ENCODE measurements at places on chromosomes 2 and 18. TPM values are rescaled to one million over a fixed set of nuclear protein-coding genes. Genes with fewer than 3 reads are reported as not detected.

DNA sequence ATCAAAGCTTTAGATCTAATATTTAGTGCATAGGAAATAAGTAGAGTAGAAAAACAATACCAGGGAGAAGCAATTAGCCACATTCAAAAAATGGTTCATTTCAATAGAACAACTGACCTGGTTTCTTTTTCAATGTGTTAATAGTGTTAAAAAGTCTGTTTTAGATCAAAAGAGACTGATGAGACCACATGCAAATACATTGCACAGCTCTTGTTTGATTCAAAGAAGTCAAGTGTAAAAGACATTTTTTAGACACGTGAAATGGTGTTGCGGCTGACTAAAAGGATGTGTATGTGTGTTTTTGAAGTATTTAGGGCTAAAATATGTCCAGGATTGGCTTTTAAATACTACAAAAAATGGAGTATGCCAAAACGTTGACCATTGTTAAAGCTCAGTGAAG, 1.2 kb upstream of the AOX1 start:
- no peak overlapping the region for H3K4me3 ChIP-seq
- H3K27ac ChIP-seq, result no peak overlapping the region
- H3K4me1 ChIP-seq, result peaks cover 10% of the 10 kb centered on the region
- peaks cover 3% of the 10 kb centered on the region for H3K27me3 ChIP-seq
- H3K36me3 ChIP-seq, result peaks cover 5% of the 10 kb centered on the region

- DNase-seq, result no peak
- no peak overlapping the region for H3K4me3 ChIP-seq
- H3K4me1 ChIP-seq, result no peaks in the 10 kb centered on the region
- no peaks in the 10 kb centered on the region for H3K36me3 ChIP-seq
These were observed 85.8 kb downstream of the PLCL1 start for GRCh38 chr2:197890168-197890567.

DNA sequence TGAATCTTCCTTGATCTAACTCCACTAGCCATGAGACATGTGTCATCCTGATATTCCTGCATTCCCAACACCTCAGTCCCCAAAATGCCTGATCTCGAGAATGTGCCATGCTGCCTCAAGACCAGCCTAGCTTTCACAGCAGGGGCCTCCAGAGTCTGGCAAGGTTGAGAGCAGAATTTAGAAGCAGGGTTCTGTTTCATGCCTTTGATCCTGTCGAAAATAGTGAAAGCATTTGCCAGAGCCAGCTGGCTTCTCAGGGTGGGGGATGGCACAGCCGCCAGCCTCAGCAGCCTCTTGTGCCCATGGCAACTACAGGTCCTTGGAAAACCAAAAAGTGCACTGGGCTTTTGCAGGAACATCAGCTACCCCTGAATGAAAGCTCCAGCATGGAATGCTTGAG, 143.5 kb downstream of the RTN4 start:
- no peak overlapping the region for H3K27ac ChIP-seq
- H3K4me3 ChIP-seq, result no peak overlapping the region
- H3K36me3 ChIP-seq, result no peaks in the 10 kb centered on the region
- peaks cover 12% of the 10 kb centered on the region for H3K4me1 ChIP-seq

DNA sequence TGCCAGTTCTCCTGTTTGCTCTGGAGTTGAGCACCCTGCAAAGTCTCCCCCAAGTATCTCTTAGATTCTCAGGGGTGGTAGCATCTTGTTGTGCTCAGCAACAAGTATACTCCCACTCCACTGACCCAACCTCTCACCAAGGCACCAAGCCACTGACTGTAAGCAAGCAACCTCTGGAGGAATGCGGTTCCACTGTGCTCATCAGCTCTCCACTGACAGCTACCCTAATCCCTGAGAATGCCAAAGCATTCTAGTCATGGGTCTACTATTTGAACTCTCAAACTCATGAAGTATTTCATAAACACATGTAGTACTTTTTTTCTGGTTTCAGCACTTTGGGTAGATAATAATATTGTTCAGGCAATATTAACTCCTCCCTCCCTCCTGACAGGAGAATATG, 170.0 kb downstream of the EPHA4 start:
- H3K27ac ChIP-seq, result no peak overlapping the region
- H3K4me1 ChIP-seq, result peaks cover 4% of the 10 kb centered on the region
- no peak for DNase-seq
- peaks cover 4% of the 10 kb centered on the region for H3K36me3 ChIP-seq
- peaks cover 8% of the 10 kb centered on the region for H3K27me3 ChIP-seq
- H3K4me3 ChIP-seq, result no peak overlapping the region

CTDSP1 gene
- 92.5 TPM for total RNA-seq

GRCh38 chr2:107305966-107306365, 420.0 kb upstream of the ST6GAL2 start:
- no peak overlapping the region for H3K4me3 ChIP-seq
- no peaks in the 10 kb centered on the region for H3K27me3 ChIP-seq

- peaks cover 3% of the 10 kb centered on the region for H3K4me1 ChIP-seq
- peaks cover 22% of the 10 kb centered on the region for H3K27me3 ChIP-seq
- no peak for DNase-seq
- no peaks in the 10 kb centered on the region for H3K36me3 ChIP-seq
- no peak overlapping the region for H3K27ac ChIP-seq
These were observed 336.5 kb downstream of the TNS1 start for GRCh38 chr2:217666338-217666737.

DNA sequence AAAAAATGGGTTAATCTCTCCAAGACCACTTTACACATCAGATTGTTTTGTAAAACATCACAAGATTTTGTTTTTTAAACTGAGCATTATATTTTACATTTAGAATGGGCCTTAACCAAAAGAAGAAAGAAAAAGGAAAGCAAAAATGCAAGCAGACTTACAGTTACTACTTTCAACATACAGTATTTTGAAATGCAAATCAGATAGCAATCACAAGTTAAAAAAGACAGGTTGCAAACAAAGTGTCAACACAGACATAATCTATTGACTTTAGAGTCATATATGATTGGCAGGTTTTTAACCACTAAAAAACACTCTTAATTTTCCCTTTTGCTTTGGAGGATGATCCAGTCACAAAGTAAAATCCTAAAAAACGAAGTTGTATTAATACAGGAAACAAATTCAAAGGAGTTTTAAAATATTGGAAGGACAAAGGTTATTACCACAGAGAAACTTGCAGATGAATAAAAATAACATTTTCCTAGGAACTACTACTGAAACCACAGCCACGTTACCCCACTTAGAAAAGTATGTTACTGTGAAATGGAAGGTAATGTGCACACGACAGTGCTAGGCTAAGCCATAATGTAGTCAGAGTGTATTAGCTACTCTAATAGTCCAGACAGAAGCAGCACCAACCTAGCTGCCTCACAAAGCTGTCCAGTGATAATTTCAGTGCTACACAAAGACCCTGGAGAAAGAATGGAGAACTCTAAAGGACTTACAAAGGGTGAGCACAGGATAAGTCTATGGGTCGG, 22.9 kb downstream of the DARS1 start:
- H3K36me3 ChIP-seq, result peaks cover 20% of the 10 kb centered on the region
- H3K27ac ChIP-seq, result peak overlapping the region; percentile 81
- peak overlapping the region; percentile 35 for H3K4me3 ChIP-seq
- no peaks in the 10 kb centered on the region for H3K27me3 ChIP-seq
- peaks cover 28% of the 10 kb centered on the region for H3K4me1 ChIP-seq
- no peak for DNase-seq

DNA sequence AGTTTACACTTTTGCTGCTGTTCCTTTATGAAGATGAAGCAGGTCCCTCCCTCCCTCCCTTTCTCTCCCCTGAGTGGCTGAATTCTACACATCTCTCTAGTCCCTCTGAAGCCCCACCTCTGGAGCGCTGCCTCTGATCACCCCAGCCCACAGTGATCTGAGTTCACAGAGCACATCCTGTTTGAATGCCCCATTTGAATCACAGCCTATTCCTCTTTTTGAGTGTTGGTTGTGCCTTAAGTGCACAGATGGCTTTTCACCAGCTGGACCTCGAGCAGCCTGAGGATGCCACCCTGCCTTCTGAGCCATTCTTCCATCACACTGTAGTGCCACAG, 87.1 kb downstream of the ITGB1BP1 start:
- no peak for DNase-seq
- no peaks in the 10 kb centered on the region for H3K36me3 ChIP-seq
- no peak overlapping the region for H3K27ac ChIP-seq
- H3K27me3 ChIP-seq, result peaks cover 15% of the 10 kb centered on the region
- H3K4me3 ChIP-seq, result no peak overlapping the region
- H3K4me1 ChIP-seq, result no peaks in the 10 kb centered on the region

GRCh38 chr18:5444847-5445246, 99.0 kb downstream of the EPB41L3 start:
- no peaks in the 10 kb centered on the region for H3K4me1 ChIP-seq
- no peak overlapping the region for H3K4me3 ChIP-seq
- no peaks in the 10 kb centered on the region for H3K36me3 ChIP-seq
- no peak overlapping the region for H3K27ac ChIP-seq
- DNase-seq, result no peak
- H3K27me3 ChIP-seq, result peaks cover 6% of the 10 kb centered on the region

- H3K4me1 ChIP-seq, result no peaks in the 10 kb centered on the region
- DNase-seq, result no peak
- no peaks in the 10 kb centered on the region for H3K27me3 ChIP-seq
These were observed 66.3 kb downstream of the SLC66A2 start for GRCh38 chr18:79884963-79885728.

- H3K4me3 ChIP-seq, result no peak overlapping the region
- H3K4me1 ChIP-seq, result no peaks in the 10 kb centered on the region
- no peaks in the 10 kb centered on the region for H3K36me3 ChIP-seq
- no peaks in the 10 kb centered on the region for H3K27me3 ChIP-seq
- H3K27ac ChIP-seq, result no peak overlapping the region
These were observed 91.5 kb upstream of the BCL11A start for GRCh38 chr2:60644951-60645350.

DNA sequence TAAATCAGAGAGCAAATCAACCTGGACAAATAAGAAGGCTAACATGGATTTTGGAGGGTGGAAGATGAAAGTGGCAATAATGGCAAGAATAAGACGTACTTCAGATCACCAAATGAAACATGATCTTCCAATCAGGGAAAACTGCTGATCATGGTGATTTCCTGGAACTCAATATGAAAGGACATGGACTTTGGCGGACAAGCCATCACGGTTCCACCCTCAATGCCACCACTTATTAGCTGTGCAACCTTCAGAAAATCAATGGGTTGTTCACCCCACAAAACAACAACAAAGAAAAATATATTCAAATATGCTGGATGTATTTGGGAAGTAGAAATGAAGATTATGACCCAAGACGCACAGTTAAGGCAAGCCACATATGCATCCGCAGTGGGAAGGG, 81.7 kb downstream of the PPP1R1C start:
- no peak overlapping the region for H3K27ac ChIP-seq
- no peak for DNase-seq
- no peak overlapping the region for H3K4me3 ChIP-seq
- no peaks in the 10 kb centered on the region for H3K36me3 ChIP-seq
- no peaks in the 10 kb centered on the region for H3K4me1 ChIP-seq
- H3K27me3 ChIP-seq, result peaks cover 17% of the 10 kb centered on the region

ST8SIA5 gene
- total RNA-seq, result 1.0 TPM

TMEM37 gene
- not detected for total RNA-seq

DNA sequence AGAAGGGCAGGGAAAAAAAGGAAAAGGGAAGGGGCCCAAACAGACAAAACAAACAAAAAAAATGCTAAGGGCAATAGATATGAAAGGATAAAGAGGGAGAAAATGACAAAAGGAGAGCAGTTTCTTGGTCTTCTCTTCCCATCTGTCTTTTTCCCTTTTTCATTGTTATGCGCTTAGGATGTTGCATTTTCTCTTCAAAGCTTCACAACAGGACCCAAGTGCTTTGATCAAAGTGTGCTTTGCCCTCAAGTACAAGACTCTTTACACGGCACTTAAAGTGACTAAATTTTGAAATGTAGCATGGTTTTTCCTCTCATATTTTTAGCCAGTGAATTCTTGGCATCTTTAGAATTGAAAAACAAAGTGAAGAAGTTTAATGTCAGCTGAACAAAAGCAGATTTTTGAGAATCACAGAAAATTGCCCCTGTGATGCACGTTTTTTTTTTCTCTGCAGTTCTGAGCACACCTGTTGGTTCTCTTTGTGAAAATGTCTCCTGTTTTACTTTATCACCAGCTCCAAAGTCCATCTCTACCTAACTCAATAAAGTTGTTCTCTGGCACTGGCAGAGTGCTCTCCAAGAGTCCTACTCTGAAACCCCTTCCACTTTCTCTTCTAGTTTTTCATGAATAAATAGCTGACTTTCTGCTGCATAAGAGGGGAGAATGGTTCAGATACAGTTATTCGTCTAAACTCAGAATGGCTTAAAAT, 126.6 kb downstream of the KCNH7 start:
- no peaks in the 10 kb centered on the region for H3K27me3 ChIP-seq
- no peak for DNase-seq
- no peaks in the 10 kb centered on the region for H3K36me3 ChIP-seq
- H3K27ac ChIP-seq, result no peak overlapping the region
- no peaks in the 10 kb centered on the region for H3K4me1 ChIP-seq

BMP10 gene
- total RNA-seq, result not detected

GRCh38 chr2:168465594-168465993, 9.5 kb downstream of the CERS6 start:
- peaks cover 83% of the 10 kb centered on the region for H3K4me1 ChIP-seq
- H3K36me3 ChIP-seq, result no peaks in the 10 kb centered on the region
- peak overlapping the region; percentile 75 for H3K27ac ChIP-seq
- no peak for DNase-seq
- peak overlapping the region; percentile 4 for H3K4me3 ChIP-seq

ASB3 gene
- total RNA-seq, result 29.1 TPM

SMYD1 gene
- not detected for total RNA-seq

DNA sequence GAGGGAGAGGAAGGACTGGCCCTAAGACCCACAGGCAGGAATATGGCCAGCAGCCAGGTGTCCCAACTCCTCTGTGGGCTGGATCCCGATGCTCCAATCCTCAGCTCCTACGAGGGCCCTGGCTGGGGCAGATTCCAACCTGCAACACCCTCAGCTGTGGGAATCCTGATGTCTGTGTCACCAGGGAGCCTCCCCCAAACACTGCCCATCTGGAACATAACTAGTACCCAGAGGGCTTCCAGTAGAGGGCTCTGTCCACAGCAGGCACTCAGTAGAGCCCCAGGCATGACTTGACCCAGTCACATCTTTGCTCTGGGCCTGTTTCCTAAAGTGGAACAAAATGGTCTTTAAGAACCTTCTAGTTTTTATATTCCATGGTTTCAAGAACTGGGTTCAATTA, 20.6 kb upstream of the LOXHD1 start:
- no peak overlapping the region for H3K4me3 ChIP-seq
- H3K4me1 ChIP-seq, result no peaks in the 10 kb centered on the region
- no peak for DNase-seq

- H3K4me1 ChIP-seq, result peaks cover 23% of the 10 kb centered on the region
- no peaks in the 10 kb centered on the region for H3K27me3 ChIP-seq
- peak overlapping the region; percentile 62 for H3K27ac ChIP-seq
- no peaks in the 10 kb centered on the region for H3K36me3 ChIP-seq
- H3K4me3 ChIP-seq, result peak overlapping the region; percentile 41
These were observed 57.4 kb upstream of the EPAS1 start for GRCh38 chr2:46239847-46240181.

- H3K27me3 ChIP-seq, result no peaks in the 10 kb centered on the region
- no peak overlapping the region for H3K27ac ChIP-seq
- H3K36me3 ChIP-seq, result no peaks in the 10 kb centered on the region
- no peak for DNase-seq
- H3K4me3 ChIP-seq, result no peak overlapping the region
These were observed 135.4 kb downstream of the PHLPP1 start for GRCh38 chr18:62850619-62851306.

SERPINB3 gene
- total RNA-seq, result not detected

GRCh38 chr2:162282765-162283425, 35.6 kb downstream of the IFIH1 start:
- H3K4me3 ChIP-seq, result no peak overlapping the region
- H3K27me3 ChIP-seq, result no peaks in the 10 kb centered on the region
- peaks cover 21% of the 10 kb centered on the region for H3K36me3 ChIP-seq
- H3K27ac ChIP-seq, result peak overlapping the region; percentile 5

CTLA4 gene
- 13.7 TPM for total RNA-seq

ACTG2 gene
- not detected for total RNA-seq
